ENCODE measurements at places on chromosomes 3 and 15.

- no peak for DNase-seq
Measured at GRCh38 chr3:72756900-72757299, 91.3 kb downstream of the SHQ1 start.

DNA sequence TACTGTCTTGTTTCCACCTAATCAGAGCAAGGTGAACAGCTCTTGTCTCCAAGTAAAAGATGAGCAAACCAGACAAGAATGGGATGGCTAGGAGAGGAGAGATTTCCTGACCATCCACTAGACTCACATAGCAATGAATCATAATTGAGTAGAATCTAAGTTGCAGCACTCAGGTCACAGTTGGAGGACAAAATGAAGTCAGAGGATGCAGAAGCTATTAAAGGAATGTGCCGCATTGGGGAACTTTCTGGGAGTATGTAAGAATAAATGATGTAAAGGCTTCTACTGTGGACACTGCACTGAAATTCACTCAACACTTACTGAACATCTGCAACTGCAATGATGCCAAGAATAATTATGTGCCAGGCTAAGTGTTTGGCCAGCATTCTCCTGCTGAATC, 217.4 kb upstream of the WNT5A start:
- DNase-seq = no peak

DNA sequence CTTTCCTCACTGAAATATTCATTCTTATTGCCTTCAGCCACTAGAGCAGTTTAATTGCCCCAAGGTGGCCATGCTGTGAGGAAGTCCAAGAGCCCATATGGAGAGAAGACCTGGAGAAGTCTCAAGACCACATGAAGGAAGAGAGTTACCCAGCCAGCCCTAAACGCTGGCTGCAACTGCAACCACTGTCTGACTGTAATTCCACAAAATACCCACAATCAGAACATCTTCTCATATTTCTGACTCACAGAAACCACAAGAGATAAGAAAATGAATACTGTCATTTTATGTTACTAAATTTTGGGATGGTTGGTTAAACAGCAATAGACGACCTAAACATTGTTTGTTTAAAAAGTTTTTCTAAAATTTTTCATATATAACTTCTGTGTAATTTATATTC, 14.7 kb upstream of the SST start:
- DNase-seq = no peak

GRCh38 chr3:150385296-150386242, 22.5 kb upstream of the TSC22D2 start:
- no peak for DNase-seq

Data from esophagus squamous epithelium (tissue), 5 donors.